ENCODE measurements at places on chromosomes 11 and 22.

- DNase-seq = no peak
These were observed 76.4 kb downstream of the GGTLC2 start for GRCh38 chr22:22720724-22721261.

DNA sequence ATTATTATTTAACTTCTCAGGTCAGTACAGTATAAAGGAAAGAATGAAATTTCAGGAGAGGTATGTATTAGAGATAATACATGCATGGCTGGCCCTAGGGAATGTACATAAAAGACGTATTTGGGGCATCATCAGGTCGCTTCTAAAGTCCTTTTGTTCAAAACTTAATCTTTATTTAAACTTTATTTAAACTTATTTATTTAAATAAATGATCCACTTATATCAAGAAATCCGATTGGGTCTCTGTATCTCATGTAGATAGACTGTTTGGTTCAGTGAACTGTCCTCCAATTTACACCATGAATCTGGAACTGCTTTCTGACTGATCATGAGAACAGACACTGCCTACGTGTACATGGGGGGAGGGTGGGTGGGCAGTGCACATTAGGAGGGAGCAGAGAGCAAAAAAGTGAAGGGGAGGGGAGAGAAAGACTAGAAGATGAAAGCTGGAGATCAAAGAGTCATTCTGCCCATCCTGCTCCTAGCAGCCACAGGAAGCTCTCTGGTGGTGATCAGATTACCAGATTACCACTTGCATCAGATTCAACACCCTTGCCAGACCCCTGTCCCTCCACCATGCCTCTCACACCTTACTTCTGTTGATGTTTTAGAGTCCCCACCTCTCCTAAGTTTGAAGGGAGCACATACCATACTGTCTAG lies 92.1 kb upstream of the MTMR2 start:
- DNase-seq = no peak

DNA sequence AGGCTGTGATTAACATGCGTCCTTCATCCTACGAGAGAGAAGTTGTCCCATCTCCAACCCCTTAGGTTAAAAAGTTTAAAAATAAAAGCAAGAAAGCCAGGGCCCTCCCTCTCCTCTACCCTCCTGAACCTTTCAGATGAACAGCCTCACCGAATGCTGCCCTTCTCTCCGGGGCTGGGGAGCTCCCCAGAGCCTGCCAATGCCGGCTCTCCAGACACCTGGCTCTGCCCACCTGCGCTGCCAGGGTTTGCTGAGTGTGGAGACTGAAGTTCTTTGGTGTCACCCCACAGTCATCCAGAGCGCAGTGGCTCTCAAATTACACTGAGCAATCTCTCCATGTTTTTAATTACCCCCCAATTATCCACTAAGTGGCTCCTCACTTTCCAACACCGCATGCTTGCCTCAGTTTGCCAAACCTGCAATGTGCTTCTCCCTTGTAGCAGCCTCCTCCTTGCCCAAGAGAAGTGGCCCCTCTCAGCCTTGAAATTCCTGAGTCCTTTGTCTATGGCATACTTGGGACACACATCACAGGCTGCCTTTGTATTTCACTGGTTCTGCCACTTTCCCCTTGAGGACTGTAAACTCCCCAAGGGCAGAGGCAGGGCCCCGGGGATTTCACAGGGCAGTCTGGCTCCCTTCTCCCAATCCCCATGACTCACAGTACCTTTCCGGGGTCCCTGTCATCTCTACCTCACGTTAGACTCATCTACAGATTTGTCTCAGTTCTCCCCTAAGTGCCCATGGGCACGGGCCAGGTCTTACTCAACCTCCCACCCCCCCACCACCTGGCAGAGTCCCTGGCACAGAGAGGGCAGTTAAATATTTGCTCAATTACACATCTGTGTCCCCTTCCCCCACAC lies 2.0 kb downstream of the MYH9 start:
- peak; percentile 66 for DNase-seq

- DNase-seq = peak; percentile 76
These were observed 1.1 kb upstream of the EXT2 start for GRCh38 chr11:44094260-44094868.

DNA sequence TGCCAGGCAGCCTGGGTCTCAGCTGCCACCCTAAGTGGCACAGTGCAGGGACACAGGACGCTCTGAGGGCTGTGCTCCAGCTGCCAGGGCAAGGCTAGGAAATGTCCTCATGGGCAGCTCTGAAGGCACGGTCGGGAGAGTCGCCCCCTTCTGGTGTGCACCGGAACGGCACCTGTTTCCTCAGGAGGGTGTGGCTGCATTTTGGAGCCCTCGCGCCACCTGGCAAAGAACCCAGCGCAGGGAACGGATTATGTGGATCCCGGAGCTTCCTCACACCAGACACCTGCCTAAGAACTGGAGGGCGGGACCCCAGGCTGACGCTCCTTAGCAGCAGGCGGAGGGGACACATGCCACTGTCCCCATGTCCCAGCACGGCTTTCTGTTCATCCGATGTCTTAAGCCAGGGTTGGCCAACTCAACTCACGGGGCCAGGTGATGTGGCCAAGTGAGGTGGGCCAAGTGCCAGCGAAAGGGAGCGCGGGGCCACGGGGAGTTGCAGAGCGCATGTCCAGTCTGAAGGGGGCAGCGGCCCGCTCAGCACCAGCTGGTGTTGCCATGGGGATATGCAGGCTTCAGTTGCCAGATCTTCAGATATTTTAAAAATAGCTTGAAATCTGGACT lies 5.1 kb upstream of the SLC22A8 start:
- DNase-seq = no peak

- DNase-seq = no peak
These were observed 48.7 kb upstream of the TH start for GRCh38 chr11:2220173-2220771.

GRCh38 chr22:22042009-22042408 lies 59.4 kb upstream of the TOP3B start:
- DNase-seq = no peak

DNA sequence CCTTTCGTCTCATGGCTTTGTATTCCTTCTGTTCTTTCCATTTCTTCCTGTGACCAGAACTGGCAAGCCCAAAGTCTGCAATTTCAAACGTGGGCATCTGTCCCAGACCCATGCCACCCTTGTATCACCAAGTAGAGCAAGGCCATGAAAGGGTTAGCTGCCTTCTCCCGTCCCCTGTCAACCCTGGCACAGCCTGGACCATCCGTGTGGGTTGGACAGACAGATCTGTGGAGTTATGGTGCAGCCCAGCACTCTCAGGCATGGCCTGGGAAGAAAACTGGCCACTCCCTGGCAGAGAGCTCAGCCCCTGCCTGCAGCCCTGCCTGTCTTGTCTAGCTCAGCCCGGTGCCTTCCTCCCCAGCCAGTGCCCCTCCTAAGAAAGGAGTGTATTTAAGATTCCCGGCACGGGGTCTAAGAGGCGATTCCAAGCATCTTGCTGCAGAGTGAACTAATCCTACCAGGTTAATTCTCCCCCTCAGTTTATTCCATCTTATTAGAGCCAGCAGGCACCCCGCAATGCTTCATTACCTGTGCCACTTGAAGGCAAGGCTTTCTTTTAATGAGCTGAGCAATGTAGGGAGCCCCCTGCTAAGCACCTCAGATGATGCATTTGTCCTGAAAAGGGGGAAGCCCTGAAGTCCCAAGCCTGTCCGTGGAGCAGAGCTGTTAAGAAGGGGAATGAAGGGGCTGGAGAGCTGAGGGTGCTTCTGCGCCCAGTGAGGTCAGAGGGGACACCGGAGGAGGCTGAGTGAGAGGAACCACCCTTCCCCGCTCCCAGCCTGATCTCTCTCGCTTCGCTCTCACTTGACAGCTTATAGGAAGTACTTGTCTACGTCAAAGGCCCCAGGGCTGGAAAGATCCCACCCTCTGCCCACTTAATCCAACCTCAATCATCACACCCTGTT lies 130.6 kb downstream of the SPATA19 start:
- DNase-seq = no peak

GRCh38 chr11:31640611-31641010 lies 131.0 kb downstream of the ELP4 start:
- DNase-seq = no peak

GRCh38 chr11:118147502-118147901 lies 5.1 kb downstream of the SCN4B start:
- no peak for DNase-seq

GRCh38 chr11:59807047-59807610 lies 3.4 kb downstream of the MRPL16 start:
- DNase-seq = no peak

DNA sequence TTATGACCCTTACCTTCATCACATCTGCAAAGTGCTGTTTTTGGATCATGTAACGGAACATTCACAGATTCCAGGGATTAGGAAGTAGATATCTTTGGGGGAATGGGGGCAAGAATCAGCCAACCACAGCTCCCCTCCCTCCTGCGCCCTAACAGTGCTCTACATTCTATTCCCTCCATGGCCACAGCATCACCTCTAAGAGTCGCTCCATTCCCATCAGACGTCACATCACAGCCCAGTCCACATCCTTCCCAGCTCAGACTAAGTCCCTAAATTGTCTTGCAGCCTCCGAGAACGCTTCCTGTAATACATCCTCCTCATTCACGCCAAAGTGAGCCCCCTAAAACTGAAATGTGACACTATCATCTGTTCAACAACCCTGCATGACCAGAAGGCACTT lies 5.9 kb downstream of the SCGB1D1 start:
- no peak for DNase-seq
